ENCODE measurements at places on chromosomes 1 and 21.

DNA sequence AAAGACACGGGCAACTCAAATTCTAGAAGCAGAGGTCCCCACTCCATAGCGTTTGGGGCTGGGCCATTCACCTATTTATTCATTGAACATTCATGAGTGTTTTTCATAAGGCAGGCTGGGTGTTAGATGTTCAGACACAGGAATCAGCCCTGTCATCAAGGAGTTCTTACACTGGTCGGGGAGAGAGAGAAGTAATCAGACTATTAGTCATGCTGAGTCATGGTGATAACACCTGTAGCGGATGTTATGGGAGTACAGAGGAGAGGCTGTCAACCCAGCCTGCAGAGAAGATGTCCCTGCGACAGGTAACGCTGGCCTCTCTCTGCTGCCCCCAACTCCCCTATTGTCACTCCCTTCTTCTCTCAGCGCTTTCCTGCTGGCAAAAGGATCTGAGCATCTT is 17.2 kb downstream of the LY9 start:
- DNase-seq: no peak

- DNase-seq: no peak
These were observed 6.5 kb upstream of the HAPLN2 start for GRCh38 chr1:156612666-156613065.

DNA sequence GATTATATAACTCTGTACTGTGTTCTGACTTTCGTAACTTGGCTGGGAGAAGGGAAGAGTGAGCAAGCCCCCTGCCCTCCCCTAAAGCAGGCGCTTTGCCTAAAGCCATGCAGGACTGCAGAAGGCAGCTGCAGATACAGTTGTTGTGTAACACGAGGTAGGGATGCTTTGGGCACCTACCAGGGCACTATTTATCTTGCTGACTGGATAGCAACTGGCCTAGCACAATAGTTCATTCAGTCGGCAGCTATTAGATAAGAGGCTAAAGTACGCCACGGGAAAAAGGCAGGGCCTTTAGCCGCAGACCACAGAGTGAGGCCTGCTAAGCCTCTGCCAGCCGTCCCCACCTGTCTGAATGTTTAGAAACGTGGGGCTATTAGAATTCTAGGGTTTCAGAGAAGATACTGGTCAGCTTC is 80.9 kb downstream of the TTC3 start:
- no peak for DNase-seq

DNA sequence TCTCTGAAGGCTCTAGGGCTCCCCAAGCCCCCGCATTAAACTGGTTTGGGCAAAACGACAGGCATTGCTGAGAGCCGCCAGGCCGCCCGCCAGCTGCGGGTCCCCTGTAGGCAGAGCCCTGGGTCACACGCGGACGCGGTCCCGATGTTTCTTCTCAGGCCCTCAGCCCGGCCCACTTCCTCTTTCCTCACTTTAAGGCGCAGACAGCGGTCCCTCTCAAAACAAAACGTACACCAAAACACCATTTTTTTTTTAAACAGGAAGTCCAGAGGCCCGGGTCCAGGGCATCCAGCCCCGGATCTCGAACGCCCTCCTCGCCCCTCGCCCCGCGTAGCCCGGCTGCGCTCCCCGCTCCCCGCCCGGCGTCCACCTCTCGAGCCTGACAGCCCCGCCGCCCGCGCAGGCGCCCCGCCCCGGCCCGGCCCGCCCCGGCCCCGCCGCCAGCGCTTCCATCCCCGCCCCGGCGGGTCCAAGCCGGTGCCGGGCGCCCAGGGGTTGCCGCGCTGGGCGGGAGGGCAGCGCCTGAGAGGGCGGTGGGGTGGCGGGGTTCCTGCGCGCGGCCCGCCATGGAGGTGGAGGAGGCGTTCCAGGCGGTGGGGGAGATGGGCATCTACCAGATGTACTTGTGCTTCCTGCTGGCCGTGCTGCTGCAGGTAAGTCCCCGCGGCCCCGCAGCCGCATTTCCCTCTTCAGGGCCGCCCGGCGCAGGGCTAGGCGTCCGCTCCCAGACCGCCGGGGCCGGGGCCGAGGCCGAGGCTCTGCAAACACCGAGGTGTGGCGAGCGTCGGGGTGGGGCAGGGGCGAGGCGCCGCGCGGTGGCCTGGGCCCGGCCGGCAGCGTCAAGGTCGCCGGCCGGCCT is at the start of gene SLC22A15:
SLC22A15 (plus strand) TSS at position 452 of the 859 bp plus-strand sequence; CDS start at position 567, 115 bp downstream.
- DNase-seq: peak; percentile 33

GRCh38 chr1:247360116-247360898 is 28.6 kb upstream of the ZNF496 start:
- DNase-seq: no peak

DNA sequence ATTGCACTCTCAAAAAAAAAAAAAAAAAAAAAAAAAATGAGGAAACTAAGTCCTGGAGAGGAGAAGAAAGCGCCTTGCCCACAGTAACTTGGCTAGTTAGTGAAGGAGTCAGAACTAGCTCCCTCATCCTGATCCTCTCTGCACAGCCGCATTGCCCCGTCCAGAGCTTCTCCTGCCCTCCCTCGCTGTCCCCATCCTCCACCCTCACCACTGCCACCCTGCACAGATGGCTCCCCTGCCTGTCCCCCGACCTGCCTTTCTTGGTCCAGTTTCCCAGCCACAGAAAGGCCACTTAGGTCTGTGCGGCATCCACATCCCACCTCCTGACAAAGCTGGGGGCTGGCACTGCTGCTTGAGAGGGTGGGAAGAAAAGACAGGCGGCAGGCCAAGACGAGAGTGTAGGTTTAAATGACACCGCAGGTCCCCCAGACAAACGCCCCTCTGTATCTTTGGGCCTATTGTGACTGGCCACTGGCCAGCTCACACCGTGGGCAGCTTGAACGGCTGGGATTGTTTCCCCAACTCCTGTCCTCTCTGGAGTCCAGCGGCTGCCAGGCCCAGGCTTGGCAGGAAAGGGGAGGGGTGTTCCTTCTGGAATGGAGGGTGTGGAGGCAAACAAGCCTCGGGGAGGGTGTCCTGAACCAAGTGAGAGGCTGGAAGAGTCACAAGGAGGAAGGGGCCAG is 20.2 kb downstream of the NCMAP start:
- DNase-seq: no peak

- no peak for DNase-seq
These were observed 15.5 kb upstream of the PADI4 start for GRCh38 chr1:17292299-17293160.

DNA sequence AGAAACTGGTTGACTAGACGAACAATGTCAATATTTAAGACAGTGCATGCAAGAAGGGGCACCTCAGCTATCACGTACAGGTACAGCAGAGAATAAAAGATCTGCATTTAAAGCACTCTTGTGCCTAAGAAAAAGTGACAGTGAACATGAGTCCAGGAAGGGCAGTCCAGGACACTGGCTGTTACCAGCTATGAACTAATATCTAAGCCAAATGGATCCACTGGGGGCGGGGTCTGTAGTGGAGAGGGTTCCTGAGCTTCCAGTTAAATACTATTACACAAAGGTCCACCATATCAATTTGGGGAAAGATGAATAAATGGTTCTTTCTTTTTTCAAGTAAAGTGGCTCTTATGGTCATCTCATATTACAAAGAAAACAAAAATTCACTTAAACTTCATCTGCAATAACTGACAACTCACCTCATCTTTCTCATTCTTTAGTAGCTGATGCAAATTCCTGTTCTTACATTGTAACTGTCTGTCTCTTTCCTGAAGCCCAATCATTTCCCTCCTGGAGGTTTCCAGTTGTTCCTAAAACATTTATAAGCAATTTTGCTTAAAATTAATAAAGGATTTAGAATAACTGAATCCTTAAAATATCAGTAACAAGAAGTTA is 24.5 kb downstream of the SSX2IP start:
- no peak for DNase-seq

DNA sequence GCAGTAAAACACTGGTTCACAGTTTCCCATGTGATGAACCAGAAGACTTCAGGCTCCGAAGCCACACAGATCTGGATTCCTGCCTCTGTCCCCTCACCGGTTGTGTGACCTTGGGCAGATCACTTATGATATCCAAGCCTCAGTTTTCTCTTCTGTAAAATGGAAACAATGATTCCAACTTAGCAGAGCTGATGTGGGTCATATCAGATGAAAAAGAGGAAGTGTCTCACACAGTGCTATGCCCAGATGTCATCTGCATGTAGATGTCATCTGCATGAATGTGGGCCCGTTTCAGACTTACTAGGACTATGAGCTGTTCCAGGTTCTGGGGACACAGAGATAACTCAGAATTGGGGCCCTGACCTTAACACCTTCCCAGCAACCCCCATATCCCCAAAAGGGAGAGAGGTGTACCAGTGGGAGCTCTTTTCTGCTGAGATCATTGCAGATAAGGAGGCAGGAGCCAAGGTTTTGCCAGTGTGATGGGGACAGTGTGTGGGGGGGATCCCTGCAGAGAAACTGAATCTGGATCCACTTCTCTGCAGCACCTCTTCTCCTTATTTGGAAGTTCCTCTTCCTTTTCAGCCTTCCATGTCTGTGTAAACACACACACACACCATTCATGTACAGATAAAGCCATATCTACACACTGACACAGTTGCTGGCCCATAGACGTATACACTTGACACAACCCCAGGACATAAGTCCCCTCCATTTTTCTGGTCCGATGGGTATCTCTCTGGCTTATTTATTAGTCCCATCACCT is 5.0 kb upstream of the ADGRB2 start:
- DNase-seq: no peak

- DNase-seq: no peak
These were observed 510.9 kb upstream of the DAB1 start for GRCh38 chr1:57934745-57935144.

DNA sequence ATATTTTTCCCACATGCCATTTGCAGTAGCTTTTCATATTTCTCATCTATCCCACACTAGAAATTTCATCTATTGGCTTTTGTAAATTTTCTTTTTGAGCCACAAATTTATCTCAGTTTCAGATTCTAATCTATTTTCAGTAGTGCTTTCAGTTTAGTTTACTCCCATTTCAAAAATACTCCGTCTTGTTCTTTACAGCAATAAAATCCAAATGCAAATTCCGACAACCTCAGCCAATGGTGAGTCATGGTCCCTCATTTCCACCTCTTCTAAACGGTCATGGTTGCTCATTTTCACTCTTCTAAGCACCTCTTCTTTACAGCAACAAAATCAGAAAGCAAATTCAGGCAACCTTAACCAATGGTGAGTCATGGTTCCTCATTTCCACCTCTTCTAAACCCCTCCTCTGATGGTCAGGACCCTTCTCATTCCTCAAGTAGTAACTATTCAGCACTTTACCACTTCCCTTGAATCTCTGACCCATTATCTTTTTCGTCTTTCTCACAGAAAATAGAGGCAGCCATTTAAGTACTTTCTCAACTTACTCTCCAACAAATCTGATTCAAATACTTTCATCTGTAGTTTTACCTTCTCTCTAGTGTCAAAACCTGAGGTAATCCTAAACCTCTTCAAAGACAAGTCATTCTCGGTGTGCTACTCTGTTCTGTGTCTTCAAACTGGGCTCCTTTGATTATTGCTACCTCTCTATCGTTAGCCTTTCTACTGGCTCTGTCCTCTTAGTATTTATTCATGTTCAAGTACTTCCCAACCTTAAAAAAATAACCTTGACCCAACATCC is 34.4 kb downstream of the C21orf91 start:
- DNase-seq: no peak

GRCh38 chr1:184827600-184828368 is 73.1 kb upstream of the EDEM3 start:
- no peak for DNase-seq

DNA sequence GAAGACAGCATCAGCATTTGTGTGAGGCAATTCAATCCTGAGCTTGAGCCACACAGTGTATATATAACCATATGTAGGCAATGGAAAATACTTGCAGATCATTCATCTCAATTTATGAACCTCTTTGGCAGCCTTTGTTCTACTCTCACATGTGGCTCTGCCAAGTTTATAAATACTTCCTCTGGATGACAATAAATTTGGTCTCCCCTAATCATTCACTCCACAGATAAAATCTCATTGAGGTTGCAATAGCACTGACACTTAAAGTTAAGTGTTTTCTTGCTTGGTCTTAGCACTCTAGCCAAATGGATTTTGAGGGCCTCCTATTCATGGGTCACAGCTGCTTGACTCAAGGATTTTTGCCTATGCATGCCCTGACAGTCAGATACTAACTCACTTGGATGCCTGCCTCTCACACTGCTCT is 136.6 kb upstream of the VANGL1 start:
- DNase-seq: no peak

GRCh38 chr21:28154121-28154520 is 838.6 kb downstream of the LTN1 start:
- DNase-seq: no peak
